Activated CD4-positive, alpha-beta T cell treated with anti-CD3 and anti-CD28 coated beads for 36 hours (primary cell): ENCODE measurements at places on chromosomes 13 and 19.

- peak; percentile 59 for DNase-seq
Observed at GRCh38 chr13:40148101-40148500, 492.6 kb downstream of the COG6 start.

- no peak for DNase-seq
Observed at GRCh38 chr13:59601993-59602392, 561.7 kb downstream of the DIAPH3 start.

GRCh38 chr13:110216398-110217041 is 90.4 kb downstream of the COL4A1 start:
- no peak for DNase-seq

DNA sequence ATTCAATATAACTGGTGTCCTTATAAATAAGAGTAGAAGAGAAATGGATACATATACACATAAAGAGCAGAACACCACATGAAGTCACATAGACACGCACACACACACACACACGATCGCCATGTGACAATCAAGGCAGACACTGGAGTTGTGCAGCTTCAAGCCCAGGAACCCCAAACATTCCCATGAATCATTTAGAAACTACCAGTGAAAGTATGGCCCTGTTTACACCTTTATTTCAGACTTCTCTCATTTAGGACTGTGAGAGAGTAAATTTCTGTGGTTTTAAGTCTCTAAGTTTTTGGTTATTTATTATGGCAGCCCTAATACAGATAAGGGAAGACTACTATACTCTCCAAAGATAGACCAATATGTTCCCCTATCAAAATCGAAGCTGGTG is 20.4 kb upstream of the TNFSF13B start:
- no peak for DNase-seq

DNA sequence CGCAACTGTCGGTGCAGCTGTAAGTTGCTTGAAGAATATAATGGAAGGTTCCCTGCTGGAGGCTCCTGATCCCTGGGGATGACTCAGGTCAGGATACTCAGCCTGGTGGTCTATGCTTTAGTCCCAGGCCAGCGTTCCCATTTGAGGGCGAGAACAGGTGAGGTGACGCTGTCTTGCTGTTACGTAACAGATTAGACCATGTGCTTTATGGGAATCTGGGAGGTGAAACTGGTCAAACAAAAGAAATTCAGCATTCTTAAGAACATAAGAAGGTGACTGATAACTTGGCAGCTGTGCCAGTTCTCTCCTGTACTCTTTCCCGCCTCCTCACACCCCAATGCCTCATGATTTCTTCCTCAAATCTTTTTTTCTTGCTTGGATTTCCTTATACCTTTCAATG is at the start of gene CXCL17:
Gene CXCL17, minus strand, starts transcription at position 114 of the 400 bp plus-strand sequence. CDS start 114 bp downstream, outside the sequence.
- no peak for DNase-seq

- DNase-seq: no peak
Observed at GRCh38 chr13:51802631-51803418, 1.1 kb downstream of the DHRS12 start.

DNA sequence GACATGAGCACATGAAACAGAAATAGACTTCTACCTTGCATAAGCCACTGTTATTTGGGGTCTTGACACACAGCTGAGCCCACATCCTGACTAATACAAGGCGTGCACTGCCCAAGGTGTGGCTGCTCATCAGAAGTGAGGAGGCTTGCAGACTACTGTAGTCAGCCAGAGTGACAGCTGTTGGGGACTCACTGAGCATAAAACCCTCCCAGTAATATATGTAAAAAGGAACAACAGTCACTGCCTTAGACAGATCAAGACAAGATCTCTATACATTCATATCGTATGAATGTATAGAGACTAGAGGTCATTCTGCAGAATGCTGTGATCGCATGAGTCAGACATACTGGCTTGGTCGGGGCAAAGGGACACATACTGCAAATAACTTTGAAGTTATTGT is 4.1 kb upstream of the C1QTNF9B start:
- no peak for DNase-seq

- DNase-seq: no peak
Observed at GRCh38 chr13:100347968-100348367, 240.6 kb downstream of the GGACT start.

DNA sequence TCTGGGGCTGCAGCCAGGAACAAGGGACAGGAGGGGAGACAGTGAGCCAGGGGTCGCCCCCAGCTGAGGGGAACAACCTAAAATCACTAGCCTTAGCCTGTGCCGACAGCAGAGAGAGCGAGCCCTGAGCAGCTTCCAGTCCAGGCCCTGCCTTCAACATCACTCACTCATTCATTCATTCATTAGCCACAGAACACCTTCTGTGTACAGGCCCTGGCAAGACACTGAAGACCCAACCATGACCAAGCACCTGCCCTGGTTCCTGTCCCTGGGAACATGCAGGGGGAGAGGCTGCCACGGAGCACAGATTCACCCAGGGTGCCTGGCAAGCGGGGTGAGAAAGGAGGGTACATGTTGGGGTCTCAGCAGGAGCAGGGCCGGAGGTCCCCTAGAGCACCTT is 4.9 kb downstream of the MEX3D start:
- DNase-seq: no peak

DNA sequence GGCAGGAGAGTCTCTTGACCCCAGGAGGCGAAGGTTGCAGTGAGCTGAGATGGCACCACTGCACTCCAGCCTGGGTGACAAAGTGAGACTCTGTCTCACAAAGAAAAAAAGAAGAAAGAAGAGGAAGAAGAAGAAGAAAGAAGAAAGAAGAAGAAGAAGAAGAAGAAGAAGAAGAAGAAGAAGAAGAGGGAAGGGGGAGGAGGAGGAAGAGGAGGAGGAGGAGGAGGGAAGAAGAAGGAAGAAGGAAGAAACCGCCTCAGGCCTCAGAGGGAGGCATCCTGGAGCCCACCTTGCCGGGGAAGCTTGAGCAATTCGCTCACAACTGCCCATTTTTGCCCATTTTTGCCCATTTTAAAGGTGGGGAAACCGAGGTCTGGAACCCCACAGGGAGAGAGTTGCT is 9.5 kb downstream of the FCGBP start:
- no peak for DNase-seq

- DNase-seq: no peak
Observed at GRCh38 chr13:43258771-43259170, 235.4 kb downstream of the DNAJC15 start.

- no peak for DNase-seq
Observed at GRCh38 chr13:47126432-47126831, 229.6 kb upstream of the HTR2A start.

GRCh38 chr19:30332445-30333234 is 39.5 kb upstream of the ZNF536 start:
- DNase-seq: no peak

DNA sequence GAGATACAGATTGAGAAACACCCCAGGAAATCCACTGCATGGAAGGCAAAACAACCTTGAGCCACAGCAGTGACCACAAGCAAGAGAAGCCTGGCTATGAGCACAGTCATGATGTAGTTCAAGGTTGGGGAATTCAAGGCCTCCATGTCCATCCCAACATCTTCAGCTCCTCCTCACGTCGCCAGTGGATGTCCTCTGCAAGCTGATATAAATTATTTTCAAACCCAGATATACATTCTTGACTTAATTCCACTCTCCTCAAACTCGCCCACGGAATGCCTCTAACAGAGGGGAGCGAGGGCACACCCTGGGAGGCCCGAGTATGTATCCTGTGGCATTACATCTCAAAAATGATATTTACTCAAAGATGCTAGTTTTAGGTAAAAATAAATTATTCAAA is 105.5 kb downstream of the SHISA2 start:
- no peak for DNase-seq

DNA sequence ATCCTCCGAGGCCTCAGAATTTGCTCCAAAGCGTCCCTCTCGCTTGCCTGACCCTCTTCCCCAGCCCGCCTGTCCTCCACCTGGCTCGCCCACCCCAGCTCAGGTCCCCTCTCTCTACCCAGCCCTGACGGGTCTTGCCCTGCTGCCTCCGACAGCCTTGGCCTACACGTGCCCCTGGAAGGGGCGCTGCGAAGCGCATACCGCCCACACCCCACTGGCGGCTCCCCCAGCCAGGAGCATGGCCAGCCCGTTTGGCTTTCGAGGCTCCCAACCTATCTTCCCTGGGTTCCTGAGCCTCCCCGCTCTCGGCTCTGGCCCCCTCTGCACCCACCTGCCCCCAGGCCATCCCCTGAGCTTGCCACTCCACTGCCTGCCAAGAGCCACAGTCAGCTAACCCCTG is 4.5 kb downstream of the XAB2 start:
- DNase-seq: no peak

GRCh38 chr19:1206864-1207450 is 1.4 kb downstream of the STK11 start:
- peak; percentile 58 for DNase-seq

DNA sequence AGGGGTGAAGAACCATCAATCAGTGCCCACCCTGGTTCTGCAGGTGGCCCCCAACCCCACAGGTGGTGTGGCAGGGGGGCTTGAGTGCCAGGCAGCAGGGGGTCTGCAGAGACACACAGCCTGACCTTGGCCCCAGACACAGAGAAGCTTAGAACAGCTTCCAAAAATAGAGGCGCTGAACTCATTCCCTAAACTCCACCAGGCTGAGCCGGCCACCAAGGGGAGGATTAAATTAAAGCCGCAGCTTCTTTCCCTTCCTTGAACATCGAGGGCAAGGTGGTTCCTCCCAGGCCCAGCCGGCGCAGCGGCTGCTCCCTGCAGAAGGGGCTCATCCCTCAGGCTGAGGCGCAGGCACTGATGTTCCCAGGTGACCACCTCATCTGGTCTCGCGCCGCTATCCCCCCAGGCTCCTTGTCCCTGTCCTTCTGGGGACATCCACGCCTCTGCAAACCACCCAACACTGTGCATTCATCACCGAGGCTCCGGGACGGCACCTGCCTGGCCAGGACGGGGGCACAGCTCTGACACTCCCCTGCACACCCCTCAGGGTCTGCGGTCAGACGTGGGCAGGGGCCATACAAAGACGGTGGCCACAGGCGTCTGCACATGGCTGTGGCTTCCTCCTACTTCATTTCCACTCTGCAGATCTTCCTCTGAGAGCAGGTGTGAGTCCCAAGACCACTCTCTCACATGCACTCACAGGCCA is 30.9 kb downstream of the LAMP1 start:
- no peak for DNase-seq

GRCh38 chr13:113841353-113841650 is 22.6 kb downstream of the GAS6 start:
- DNase-seq: no peak

GRCh38 chr19:5541456-5541855 is 26.3 kb downstream of the TINCR start:
- DNase-seq: no peak

DNA sequence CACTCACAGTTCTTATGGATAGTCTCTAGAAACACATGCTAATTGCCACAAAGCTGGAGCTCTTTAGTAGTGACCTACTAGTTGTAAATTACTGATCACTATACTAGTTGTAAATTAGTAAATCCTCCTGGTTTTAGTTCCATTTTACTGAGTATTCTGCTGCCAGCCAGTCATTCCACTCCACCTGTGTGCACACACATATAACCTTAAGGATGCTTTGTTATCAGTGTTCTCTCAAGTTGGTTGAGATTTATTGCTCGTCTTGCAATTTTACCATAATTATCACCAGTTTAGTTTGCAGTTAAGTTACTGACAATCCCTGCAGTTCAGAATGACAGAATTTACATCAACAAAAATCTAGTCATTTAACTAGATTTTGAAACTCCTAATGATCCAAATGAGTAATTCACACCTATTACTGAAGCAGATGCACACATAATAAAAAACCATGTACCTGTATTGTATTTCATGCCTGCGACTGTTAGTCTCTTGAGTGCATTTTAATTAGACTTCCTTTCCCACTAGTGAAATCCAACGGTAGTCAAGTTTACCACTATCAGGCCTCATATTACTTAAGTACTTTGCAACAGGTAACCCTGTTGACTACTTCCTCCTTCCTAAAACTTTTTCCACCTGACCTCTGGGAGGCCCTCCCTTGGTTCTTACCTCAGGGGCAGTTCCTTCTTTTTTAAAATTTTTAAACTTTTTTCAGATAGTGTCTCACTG is 7.6 kb downstream of the TPT1 start:
- DNase-seq: no peak

GRCh38 chr19:49222011-49222410 is 64.4 kb downstream of the TRPM4 start:
- no peak for DNase-seq

DNA sequence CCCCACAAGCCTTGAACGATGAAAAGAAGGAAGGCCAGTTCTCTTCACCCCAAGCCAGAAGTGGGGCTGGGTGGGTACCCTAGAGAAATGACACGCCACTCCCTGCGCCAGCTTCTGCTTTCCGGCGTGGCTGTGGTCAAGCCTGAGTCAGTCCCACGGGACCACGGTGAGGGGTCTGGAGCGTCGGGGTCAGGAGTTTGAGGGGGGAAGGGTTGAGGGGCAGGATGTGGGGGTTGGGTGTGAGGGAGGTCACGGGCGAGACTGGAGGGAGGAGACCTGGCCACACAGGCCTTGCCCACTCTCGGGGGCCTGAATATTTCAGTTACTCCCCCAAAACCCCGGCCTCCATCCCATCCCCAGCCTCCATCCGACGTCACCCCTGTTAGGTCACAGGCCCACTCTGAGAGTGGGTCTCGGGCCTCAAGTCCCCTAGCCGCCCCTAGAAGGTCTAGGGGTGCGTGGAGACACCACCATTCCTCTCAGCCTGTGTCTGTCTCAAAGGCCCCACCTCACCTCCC is 500 bp upstream of the IFI30 start:
- no peak for DNase-seq

GRCh38 chr19:9431475-9431874 is 3.9 kb downstream of the ZNF266 start:
- peak; percentile 77 for DNase-seq

DNA sequence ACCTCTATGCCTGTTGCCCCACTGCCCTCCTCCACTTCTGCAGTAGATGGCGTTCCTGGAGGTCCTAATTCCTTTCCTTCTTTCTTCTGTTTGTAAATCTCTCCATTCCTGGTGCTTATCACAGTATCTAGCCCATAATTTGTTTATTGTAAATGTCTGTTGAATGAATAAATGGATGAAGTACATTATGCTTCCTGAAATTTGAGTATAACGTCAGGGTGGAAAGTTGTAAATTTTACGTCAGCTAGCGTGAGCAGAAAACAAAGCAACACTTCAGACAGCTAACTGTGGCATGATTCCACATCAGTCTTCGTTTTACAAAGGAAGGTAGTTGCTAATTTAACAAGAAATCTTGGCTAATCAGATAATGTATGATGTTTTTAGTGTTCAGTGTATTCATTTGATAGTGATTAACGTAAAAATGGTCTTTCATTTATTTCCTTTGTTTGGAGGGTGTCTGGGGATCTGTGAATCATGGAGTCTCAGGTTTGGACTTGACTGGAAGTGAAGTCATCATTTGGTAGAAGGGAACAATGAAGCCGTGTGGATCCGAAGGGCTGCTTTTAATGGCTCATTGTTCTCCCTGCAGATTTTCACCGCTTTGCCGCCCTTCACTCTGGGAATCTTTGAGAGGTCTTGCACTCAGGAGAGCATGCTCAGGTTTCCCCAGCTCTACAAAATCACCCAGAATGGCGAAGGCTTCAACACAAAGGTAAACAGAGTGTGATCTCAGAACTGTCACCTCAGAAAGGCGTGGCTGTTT is 215.1 kb downstream of the SHISA2 start:
- DNase-seq: no peak

GRCh38 chr13:49443704-49444523 is at the start of the genes CAB39L and SETDB2:
Gene CAB39L, minus strand, starts transcription at chr13:49444064. Its CDS starts 61,154 bp downstream, at chr13:49382910.
Gene SETDB2, plus strand, starts transcription at chr13:49444274. Its CDS starts 7,620 bp downstream, at chr13:49451894.
- DNase-seq: peak; percentile 99
